ENCODE measurements at places on chromosomes 6 and 20. TPM values are rescaled to one million over a fixed set of nuclear protein-coding genes. Genes with fewer than 3 reads are reported as not detected.

DNA sequence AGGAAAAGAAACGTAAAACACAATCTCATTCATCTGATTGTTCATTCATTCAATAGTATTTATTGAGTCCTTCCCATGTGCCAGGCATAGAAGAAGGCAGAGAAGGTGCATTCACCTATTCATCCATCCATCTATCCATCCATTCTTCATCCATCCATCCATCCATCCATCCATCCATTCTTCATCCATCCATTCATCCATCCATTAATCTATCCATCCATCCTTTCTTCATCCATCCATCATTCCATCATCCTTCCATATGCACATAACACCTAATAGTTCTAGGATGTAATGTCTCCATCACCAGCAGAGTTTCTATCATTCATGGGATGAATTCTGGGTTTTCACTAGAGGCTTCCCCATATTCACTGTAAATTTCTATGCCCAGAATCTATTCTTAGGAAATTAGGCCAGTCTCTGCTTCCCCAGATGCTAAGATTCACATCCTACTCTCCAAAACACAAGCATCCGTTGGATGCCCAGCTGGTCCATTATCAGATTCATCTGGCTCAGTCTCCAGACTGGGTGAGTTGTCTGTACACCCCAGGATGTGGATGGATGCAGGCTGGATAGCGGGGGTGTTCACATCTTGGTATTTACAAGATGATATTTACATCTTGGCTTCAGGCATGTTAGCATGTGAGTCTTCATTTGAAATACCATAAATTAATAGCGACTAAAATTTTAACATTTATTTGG is 517.7 kb upstream of the SULF2 start:
- DNase-seq, result no peak
- H3K4me1 ChIP-seq, result no peaks in the 10 kb centered on the region
- no peak overlapping the region for H3K27ac ChIP-seq
- H3K36me3 ChIP-seq, result no peaks in the 10 kb centered on the region
- no peaks in the 10 kb centered on the region for H3K27me3 ChIP-seq
- no peak overlapping the region for H3K4me3 ChIP-seq

SLC17A2 gene
- total RNA-seq, result not detected

HLA-DRA gene
- 4.1 TPM for total RNA-seq

DNA sequence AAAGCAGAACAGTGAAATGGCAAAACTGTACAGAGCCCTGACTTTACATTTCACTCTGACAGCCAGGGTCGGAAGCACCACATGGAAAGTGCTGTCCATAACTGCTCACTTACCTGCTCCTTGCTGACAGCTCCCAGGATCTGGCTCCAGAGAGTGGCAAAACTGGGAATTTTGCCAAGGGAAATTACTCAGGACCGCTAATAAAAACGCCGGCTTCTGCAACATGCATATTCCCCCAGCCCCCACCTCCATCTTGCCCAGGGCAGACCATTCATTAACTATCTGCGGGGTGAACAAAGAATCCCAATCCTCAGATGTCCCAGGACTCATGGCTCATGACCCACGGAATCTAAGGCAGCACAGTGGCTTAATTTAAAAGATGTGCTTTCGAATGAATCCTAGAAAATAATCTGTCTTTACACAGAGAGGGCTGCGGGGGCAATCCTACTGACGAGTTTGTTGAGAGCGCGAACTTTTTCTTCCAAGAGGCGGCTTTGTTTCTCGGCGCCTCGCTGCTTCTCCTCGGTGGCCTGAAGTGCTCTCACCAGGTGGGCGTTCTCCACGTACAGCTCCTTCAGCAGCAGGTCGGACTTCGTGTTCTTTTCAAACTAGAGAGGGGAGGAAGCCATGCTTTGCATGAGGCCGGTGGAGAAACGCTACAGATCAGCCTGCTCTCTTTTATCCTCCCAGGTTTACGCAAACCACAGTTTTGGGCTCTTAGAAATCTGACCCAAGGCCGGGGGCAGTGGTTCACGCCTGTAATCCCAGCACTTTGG is 45.8 kb downstream of the GINS1 start:
- no peak for DNase-seq
- H3K4me3 ChIP-seq, result no peak overlapping the region
- H3K27ac ChIP-seq, result no peak overlapping the region
- no peaks in the 10 kb centered on the region for H3K27me3 ChIP-seq

SMLR1 gene
- total RNA-seq, result not detected

CCHCR1 gene
- total RNA-seq, result 38.0 TPM

Data from H1 (cell line).